Activated naive CD4-positive, alpha-beta T cell treated with anti-CD3 and anti-CD28 coated beads for 36 hours (primary cell): ENCODE measurements at places on chromosomes 4 and X.

GRCh38 chrX:127259742-127260141 lies 440.2 kb downstream of the PRR32 start:
- DNase-seq: no peak

GRCh38 chrX:130111220-130112154 lies 1.2 kb upstream of the ELF4 start:
- DNase-seq: no peak

- DNase-seq: no peak
These were observed 452.0 kb downstream of the SPRY1 start for GRCh38 chr4:123848606-123849005.

DNA sequence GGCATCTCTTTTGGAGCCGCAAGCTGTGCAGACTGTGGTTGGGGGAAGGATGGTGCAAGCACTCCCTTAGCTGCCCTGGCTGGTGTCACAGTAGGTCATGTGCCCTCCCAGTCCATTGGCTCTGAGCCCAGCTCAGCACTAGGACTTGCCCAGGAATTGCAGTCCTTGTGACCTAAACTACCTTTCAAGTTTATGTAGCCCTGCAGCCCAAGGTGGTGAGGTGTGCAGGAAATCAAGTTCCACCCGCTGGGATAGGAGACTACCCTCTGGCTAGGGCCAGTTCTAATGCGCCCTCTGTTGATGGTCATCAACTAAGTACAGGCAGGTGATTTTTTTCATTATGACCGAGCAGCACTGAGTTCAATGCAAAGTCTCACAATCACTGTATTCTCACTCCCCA lies 335.2 kb downstream of the UBE2NL start:
- DNase-seq: no peak

DNA sequence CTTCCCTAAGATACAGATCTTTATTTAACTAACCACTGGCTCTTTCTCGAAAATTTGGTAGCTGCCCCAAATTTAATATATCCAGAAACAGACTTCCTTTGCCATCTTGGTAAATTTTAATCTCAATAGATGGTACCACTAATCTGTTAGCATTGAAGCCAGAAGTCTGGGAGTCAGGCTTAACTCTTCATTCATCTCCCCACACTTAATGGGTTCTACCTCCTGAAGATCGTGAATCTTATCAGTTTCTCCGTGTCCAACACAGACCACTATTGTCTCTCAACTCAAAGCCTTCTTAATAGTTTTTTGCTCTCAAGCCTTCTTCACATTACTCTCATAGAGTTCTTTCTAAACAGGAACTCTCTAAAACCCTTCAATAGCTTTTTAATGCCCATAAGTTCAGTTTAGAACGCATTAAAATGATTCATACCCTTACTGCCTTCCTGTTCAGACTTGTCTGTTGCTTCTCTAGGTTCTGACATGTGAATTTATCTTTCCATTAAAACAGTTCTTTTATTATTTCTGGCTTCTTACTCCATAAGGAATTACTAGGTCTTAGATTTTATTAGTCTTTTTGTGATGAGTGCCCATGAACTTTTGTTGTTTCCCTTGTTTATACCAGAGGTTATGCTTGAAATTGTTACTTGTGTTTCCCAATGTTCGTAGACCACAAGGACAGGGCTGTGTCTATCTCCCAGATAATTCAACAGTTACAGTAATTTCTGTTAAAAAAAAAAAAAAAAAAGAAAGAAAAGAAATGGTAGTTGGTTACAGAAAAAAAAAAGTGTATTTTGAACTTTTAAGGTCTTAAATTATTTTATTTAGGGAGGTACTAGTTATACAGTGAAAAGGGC lies 54.7 kb downstream of the SMARCAD1 start:
- DNase-seq: no peak

GRCh38 chrX:124239911-124240310 lies 92.5 kb upstream of the TEX13D start:
- DNase-seq: peak; percentile 72

DNA sequence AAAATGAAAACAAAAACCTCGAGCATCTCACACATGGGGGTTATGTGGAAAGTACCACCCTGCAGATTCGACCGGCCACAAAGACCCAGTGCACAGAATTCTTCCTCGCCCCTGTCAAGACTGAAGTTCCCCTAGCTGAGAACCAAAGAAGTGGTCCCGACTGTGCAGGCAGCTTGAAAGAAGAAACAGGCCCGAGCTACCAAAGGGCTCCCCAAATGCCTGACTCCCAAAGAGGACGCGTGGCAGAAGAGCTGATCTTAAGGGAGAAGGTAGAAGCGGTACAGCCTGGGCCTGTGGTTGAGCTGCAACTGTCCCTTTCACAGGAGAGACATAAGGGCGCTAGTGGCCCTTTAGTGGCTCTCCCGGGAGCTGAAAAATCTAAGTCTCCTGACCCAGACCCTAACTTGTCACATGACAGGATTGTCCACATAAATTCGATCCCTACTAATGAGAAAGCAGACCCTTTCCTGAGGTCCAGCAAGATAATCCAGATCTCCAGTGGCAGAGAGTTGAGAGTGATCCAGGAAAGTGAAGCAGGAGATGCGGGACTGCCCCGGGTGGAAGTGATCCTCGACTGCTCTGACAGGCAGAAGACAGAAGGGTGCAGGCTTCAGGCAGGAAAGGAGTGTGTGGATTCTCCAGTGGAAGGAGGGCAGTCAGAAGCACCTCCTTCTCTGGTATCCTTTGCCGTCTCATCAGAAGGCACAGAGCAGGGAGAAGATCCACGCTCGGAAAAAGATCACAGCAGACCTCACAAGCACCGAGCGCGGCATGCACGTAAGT lies 108.8 kb upstream of the MYOZ2 start:
- DNase-seq: no peak

DNA sequence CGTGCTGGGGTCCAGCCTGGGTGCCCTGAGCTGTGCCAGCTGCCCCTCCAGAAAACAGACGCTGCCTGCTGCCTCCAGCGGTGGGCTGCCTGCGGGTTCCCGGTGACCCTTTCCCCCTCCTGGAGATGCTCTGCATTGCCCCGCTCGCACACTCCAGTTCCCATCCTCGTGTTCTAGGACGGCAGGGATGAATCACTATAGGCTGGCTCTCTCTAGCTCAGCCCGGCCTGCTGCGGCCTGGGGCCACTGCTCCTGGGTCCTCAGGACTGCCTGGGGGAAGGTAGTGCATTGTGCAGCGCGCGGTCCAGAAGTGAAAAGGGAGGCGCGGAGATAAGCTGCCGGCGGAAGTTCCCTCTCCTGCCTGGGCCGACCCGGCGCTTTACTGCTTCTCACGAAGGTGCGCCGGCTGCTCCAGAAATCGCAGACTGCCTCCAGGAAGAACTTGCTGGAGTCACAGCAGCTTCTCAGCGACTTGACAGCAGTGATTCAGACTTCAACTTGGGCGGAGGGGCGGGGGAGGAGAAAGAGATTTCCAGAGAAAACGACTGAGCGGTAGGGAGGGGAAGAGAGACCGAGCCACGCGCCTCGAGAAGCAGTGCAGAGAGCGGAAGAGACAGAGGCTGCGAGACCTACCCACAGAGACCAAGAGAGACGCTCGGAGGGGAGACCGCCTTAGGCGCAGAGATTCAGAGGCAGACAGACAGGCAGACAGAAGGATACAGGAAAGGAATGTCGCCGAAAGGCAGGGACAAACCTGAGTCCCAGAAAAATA lies 6.7 kb upstream of the MSX1 start:
- DNase-seq: peak; percentile 42

- peak; percentile 6 for DNase-seq
These were observed 11.6 kb downstream of the PGRMC1 start for GRCh38 chrX:119247702-119248101.
